WTC11 (cell line): ENCODE measurements at places on chromosomes 5 and 9. TPM values are rescaled to one million over a fixed set of nuclear protein-coding genes. Genes with fewer than 3 reads are reported as not detected.

DNA sequence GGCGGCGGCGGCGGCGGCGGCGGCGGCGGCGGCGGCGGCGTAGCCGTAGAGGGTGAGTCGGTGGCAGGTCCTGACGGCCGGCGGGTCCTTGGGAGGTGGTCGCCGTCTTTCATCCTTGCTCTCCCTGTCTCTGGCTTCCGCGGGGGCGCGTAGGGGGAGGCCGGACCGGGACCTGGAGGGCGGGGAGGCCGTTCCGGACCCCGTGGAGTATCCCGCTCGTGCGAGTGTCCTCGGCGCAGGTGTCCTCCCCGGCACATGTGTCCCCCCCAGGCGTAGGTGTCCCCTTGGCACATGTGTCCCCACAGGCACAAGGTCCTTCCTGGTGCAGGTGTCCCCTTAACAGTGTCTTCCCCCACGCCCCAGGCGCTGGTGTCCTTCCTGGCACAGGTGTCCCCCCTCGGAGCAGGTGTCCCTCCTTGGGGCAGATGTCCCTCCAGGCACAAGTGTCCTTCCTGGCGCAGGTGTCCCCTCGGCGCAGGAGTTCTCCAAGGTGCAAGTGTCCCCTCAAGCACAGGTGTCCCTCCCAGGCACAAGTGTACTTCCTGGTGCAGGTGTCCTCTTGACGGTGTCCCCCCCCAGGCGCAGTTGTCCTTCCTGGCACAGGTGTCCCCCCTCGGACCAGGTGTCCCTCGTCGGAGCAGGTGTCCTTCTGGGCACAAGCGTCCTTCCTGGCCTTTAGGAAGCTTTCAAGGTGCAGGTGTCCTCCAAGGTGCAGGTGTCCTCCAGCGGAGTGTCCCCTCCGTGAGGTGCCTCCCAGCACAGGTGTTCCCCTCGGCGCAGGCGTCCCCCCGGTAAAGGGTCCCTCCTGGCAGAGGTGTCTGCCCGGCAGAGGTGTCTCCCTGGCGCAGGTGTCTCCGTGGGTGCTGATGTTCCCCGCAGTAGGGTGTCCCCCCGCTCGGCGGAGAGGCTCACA lies 519 bp downstream of the EXOC3 start:
- peaks cover 16% of the 10 kb centered on the region for H3K4me1 ChIP-seq
- peak; percentile 31 for DNase-seq
- H3K36me3 ChIP-seq, result peaks cover 21% of the 10 kb centered on the region
- H3K4me3 ChIP-seq, result peak overlapping the region; percentile 100
- H3K27ac ChIP-seq, result no peak overlapping the region; the same call in 1 of the 2 replicates
- H3K27me3 ChIP-seq, result peaks cover 5% of the 10 kb centered on the region

DNA sequence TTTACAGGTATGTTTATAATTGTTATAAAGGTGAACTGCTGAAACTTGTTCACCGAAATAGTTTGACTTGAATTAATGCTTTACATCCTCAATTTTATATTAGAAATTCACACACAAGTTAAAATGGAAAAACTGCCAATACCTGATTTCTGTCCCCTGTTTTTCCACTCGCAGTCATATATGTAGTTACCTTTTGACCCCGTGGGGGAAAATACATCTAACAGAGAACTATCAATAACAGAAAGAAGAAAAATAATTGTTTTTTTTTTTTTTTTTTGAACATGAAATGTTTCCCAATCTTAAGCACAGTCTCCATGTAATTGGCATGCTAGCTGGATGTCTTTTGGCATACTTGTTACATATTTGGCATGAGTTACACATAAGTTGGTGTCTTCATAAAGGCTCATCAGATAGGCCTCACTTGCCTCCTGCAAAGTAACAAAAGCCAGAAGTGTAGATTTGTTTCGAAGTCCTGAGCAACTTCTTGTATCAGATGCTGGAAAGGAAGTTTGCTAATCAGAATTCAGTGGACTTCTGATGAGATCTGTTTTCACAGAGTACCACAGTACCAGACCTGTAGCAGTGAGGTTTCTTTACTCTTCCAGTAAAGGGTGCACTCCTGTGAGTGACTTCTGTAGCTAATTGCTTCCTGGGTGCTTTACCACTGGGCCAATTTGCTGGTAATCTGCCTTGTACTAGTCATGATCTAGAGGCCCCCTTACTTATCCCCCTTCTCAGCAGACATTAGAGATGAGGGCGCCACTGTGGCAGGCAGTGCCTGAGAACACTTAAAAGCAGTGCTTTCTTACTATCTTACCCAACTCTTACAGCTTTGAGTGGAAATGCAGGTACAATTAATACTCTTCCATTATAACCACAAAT lies 36.2 kb upstream of the CXXC5 start:
- H3K36me3 ChIP-seq, result peaks cover 24% of the 10 kb centered on the region
- peak overlapping the region; percentile 70 for H3K27ac ChIP-seq
- H3K4me1 ChIP-seq, result peaks cover 3% of the 10 kb centered on the region

DNA sequence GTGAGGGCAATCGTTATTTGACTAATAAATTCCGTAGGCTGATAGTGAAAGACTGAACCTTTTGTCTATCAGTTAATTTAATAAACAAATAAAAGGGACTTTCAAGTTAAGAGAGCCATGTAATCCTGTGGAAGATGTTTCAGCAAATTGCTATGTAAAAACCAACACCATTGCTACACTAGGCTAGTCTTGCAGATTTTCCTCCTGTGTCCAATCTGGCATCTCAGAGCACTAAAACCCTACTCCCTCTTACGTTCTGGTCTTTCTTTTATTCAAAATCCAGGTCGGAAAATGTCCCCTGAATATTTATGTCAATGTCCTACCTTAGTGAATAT lies 478.8 kb upstream of the TNC start:
- H3K36me3 ChIP-seq, result no peaks in the 10 kb centered on the region
- H3K4me3 ChIP-seq, result no peak overlapping the region
- H3K4me1 ChIP-seq, result peaks cover 28% of the 10 kb centered on the region

- no peak overlapping the region for H3K27ac ChIP-seq
- no peaks in the 10 kb centered on the region for H3K27me3 ChIP-seq
- no peak for DNase-seq
- H3K4me3 ChIP-seq, result no peak overlapping the region
Measured at GRCh38 chr9:99690573-99690972, 131.1 kb upstream of the NR4A3 start.

The RPL35 gene
- 1,710 to 1,958 TPM (median 1,927 TPM) in 3 replicates for total RNA-seq

The TRIM36 gene
- 17.4 to 24.1 TPM (median 20.0 TPM) in 3 replicates for total RNA-seq
